ENCODE measurements at places on chromosomes 16 and 17. TPM values are rescaled to one million over a fixed set of nuclear protein-coding genes. Genes with fewer than 3 reads are reported as not detected.

DNA sequence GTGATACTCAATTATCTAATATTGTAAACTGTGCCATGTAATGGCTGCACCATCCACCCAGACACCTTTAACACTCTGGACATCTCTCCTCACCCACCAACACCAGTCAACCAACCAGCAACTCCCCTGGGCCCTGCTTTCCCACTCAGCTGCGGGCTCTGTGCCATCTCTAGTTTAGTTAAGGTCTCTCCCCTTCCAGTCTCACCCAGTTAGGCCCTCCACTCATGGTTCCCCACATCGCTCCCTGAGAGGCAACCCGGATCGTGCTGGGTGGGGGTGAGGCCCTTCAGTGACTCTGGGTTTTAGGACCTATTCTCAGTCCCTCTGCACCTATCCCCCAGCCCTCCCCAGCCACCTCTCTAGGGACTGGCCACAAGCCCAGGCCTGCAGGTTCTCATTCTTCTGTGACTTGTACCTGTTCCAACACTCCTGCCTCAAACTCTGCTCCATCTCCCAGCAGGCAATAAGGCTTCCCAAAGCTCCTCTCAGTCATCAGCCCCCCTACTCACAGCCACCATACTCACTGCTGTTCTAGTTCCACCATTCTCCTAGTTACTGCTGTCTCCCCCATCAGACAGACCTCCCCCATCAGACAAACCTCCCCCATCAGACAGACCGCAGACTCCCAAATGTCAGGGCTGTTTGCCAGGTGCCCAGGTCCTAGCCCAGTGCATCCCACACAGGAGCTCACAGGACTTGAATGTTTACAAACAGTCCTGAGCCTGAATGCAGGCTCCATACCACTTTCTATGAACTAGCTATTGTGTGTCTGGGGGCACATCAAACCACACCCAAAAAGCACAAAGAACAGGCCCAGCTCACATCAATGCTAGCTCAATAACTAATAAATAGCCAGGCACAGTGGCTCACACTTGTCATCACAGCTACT is 2.6 kb downstream of the TK2 start:
- no peak for DNase-seq

The ITGAE gene
- polyA plus RNA-seq: not detected

DNA sequence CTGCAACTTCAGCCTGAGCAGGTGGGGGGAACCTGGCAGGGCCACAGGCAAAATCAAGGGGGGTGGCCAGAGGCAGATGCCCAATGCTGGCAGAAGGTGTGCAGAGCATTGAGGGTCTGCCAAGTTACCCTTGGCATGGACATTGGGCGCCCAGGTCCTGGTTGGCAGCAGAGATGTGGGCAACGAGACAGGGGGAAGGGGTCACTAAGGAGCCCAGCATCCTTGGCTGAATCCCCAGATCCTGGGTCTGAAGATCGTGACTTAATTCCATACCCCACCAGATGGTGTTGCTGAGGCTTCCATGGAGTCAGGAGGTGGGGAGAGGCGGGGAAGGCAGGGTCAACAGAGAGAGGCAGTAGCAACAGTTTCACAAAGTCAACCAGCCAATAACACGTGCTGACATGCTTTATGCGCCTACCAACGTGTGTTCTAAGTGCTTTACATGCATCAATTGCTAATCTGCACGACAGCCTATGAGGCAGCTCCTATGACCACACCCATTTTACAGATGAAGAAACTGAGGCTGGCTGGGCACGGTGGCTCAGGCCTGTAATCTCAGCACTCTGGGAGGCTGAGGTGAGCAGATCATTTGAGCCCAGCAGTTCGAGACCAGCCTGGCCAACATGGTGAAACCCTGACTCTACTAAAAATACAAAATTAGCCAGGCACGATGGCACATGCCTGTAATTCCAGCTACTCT is 83.3 kb downstream of the GSG1L start:
- no peak for DNase-seq

DNA sequence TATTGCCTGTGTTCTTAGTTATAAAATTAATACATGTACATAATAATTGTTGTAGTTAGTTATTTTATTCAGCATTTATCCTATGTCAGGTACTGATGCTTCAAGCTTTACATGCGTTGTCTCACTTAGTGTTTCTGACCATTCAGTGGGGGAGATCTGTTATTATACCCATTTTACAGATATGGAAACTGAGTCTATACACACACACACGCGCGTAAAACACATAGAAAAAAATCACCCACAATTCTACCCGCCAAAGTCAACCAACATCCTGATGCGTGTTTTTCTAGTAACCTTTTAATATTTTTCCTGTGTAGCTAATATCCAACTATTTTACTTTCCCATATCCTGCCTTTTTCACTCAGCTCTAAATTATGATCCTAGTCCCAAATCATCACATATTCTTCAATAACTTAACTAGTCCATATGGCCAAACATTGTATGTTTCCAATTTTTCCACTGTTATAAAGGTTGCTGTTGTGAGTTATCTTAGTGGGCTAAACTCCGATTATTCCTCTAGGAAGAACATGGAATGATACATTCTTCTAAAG is 48.4 kb downstream of the BMERB1 start:
- no peak for DNase-seq

- DNase-seq: no peak
Measured at GRCh38 chr16:57621521-57622271, 6.7 kb upstream of the ADGRG1 start.

The C16orf54 gene
- polyA plus RNA-seq: 0.16 TPM

DNA sequence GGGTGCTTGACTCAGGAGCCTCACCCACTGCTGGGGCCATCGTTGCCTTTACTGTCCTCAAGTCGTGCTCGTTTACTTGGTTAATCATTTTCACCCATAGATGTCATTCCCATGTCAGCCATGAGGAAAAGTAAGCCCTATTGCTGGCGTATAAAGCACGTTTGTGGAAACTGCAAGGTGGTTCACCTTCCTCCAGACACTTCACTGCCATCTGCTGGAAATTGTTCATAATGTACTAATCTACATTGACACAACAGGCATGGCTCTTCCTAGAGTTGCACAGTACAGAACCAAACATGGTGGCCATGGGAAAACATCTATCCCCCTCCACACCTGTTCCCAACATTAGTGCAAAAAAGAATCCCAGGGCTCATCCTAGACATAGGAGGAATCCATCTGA is 116.6 kb downstream of the ZNF18 start:
- peak; percentile 15 for DNase-seq

DNA sequence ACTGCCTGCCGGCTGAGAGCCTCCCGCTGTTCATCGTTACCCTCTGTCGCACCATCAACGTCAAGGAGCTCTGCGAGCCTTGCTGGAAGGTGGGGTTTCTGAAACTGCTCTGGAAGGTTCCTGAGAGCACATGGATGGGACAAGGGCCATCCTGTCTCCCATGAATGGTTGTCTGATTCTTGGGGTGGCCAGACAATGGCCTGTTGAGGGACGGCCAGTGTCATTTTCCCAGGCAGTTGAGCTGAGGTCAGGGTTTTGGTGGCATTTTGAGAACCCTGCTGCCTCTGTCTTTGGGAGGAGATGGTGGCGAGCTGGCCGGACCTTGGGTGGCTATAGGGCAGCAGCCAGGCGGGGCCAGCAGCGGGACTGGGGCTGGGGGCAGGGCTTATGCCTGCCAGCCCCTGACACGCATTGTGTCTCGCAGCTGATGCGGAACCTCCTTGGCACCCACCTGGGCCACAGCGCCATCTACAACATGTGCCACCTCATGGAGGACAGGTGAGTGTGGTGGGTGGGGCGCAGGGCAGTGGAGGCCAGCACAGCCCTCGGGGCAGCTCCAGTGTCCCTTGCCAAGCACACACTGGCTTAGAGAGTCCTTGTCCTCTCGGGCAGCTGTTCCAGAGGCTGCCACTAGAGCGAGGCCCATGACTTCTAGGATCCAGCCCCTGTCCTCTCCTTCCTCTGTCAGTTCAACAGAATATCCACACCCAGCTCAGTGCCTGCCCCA is 9.1 kb downstream of the TSC2 start:
- no peak for DNase-seq

DNA sequence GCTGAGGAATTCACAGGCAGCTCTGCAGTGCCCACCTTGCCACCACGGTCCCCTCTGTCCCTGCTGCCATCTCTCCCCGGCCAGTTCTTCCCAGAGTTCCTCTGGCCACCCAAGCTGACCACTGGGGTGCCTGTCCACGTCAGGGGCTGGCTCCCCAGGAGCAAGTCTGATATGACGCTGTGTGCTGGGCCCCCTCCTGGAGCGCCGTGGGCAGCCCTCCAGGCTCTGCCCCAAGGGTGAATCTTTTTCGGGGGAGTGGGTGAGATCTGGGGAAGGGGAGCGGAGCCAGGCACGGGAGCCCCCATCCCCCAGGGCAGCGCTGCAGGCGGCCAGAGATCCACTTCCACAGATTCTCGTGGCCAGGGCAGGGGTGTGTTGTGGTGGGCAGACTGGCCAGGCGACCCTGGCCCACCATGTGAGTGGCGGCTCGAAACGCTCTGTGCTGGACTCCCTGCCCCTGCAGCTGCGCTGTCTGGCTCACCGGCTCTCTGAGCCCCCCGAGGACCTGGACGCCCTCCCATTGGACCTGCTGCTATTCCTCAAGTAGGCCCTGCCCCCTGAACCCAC is 3.7 kb downstream of the MSLN start:
- no peak for DNase-seq

- no peak for DNase-seq
Measured at GRCh38 chr17:74738051-74738996, 1.3 kb downstream of the RAB37 start.

GRCh38 chr16:57677622-57678369 is 9.7 kb downstream of the ADGRG3 start:
- no peak for DNase-seq

The MYH11 gene
- polyA plus RNA-seq: 12.4 TPM

The SPATA32 gene
- polyA plus RNA-seq: not detected

The CYB5D1 gene
- polyA plus RNA-seq: 10.3 TPM

DNA sequence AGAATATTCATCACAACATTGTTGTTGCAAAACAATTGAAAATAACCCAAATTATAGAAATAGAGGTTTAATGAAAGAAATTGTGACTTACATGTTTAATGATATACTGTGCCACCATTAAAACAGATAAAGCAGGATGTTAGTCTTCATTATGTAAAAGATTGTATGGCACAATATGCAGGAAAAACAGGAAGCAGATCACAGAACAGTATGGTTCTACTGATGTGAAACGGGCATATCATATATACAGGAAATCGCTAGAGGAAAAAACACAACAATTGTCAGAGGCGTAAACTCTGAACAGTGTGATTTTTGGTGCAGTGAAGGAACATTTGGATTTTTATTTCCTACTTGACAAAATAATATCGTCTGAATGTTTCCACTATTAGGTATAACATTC is 22.0 kb downstream of the OR3A1 start:
- no peak for DNase-seq

The ZACN gene
- polyA plus RNA-seq: 7.2 TPM

The ZMYND15 gene
- 0.20 TPM for polyA plus RNA-seq

- DNase-seq: peak; percentile 69
Measured at GRCh38 chr16:75460446-75460845, 4.0 kb downstream of the TMEM170A start.

The ZFP90 gene
- polyA plus RNA-seq: 24.3 TPM

DNA sequence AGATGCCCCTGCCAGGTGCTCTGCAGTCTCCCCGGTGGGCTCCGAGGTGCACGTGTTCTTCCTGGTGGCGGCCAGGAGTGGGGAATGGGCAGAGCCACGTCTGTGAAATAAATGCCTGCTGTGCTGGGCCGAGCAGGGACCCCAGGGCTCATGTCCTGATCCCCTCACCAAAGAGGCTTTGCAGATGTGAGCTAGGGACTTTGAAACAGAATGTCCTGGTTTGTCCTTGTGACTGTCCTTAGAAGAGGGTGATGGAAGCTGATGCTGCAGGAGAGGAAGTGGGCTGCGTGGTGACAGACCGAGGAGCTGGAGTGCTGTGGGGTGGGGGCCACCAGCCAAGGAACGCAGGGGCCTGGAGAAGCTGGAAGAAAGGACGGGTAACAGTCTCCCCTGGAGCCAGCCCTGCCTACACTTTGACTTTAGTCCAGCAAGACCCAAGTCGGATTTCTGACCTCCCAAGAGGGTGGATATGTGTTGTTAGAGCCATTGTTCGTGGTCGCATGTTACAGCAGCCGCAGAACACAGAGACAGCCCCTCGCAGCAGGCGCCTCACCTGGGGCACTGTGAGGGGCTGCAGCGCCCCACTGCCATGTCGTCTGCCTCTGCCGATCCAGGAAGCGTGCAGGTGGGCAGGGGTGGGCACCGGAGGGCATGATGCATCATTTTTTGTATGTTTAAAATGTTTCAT is 217.9 kb upstream of the CIBAR2 start:
- DNase-seq: no peak

The GAST gene
- polyA plus RNA-seq: not detected

The HSF5 gene
- 0.21 TPM for polyA plus RNA-seq

The MRPL45 gene
- 58.9 TPM for polyA plus RNA-seq

DNA sequence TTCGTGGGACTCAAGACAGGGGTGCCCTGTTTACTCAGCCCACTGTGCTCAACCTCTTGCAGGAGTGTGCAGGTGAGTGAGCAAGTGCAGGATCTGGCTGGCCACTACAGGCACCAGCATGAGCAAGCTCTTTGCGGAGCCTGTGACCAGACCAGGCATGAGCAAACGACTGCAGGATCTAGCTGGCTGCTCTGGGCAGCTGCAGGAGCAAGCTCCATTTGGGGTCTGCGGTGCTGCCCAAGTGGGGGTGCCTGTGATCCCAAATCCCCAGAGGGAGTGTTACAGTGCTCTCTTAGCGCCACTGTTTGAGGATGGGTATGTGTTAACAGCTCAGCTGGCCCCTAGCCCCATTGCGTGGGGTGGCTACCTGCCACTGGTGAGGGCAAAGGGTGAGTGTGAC is 2.4 kb downstream of the USP6 start:
- no peak for DNase-seq

DNA sequence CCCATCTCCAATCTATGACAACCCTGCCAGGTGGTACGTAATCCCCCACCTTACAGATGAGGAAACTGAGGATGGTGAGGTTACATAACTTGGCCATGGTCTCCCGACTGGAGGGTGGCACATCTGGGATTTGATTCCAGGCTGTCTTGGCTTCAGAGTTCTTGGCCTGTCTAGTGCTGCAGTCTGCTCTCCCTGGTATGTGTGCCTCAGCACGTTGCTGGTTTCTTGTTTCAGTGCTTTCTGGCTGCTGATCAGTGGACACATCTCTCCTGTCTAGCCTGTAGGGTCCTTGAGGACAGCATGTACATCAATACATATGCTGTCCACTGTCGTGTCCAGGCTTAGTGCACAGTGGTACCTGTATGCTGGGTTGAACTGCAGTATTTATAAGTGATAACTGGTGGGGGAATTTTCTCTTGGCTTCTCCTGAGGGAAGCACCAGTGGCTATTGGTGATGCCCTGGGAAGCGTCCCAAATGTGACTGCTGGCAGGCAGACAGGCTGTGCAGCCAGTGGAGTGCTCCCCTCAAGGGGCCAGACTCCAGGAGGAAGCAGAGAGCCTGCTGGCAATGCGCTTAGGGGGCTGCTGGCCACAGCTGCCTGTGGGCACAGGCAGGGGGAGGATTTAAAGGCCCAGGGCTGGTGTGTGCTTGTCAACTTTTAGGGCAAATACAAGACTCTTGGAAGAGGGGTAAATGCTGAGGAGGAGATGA is 14.4 kb downstream of the CTRL start:
- DNase-seq: no peak

- DNase-seq: no peak
Measured at GRCh38 chr16:27369806-27370205, 32.2 kb upstream of the IL21R start.

Measured in muscle of arm (tissue), 14 donors.